Stimulated activated CD4-positive, alpha-beta T cell treated with anti-CD3 and anti-CD28 coated beads, TNF-alpha, amount 100 ng/mL, for 24 hours (primary cell): ENCODE measurements at places on chromosomes 4 and X.

DNA sequence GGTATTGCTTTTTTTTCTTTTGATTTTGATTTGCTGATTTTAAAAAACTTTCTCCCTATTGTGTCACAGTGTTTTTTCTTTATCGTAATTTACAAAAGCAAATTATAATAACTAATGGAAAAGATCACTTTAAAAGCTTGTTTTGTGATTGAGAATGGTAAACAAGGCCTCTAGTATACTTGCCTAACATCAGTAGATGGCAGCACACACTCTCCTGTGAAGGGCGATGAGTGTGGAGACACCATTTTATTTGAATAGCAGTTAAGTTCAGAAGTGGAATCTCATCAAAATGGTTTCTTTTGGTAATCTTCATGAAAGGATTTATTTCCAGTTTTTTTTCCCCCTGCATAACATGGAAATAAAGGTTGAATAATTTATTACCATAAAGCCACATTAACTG lies 72.3 kb downstream of the PAK3 start:
- DNase-seq: no peak

DNA sequence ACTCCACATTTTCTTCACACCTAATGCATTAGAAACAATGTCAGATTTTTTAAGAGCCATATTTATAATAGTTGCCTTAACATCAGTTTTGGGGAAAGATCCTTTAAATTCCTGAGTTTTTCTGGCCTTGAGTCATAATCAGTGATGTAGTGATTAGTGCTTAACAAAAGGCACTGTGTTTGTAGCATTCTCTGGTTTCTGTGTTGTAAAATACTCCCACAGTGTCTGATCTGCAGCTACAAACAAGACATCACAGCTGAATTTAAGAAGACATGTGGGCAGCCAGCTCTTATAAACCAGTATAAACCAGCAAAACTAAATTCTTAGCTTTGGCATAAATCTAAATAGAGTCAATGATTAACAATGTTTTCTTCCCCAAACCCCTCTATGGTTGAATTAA lies 233.8 kb downstream of the FSTL5 start:
- DNase-seq: no peak

- no peak for DNase-seq
Measured at GRCh38 chr4:40157436-40157835, 39.4 kb upstream of the RHOH start.

DNA sequence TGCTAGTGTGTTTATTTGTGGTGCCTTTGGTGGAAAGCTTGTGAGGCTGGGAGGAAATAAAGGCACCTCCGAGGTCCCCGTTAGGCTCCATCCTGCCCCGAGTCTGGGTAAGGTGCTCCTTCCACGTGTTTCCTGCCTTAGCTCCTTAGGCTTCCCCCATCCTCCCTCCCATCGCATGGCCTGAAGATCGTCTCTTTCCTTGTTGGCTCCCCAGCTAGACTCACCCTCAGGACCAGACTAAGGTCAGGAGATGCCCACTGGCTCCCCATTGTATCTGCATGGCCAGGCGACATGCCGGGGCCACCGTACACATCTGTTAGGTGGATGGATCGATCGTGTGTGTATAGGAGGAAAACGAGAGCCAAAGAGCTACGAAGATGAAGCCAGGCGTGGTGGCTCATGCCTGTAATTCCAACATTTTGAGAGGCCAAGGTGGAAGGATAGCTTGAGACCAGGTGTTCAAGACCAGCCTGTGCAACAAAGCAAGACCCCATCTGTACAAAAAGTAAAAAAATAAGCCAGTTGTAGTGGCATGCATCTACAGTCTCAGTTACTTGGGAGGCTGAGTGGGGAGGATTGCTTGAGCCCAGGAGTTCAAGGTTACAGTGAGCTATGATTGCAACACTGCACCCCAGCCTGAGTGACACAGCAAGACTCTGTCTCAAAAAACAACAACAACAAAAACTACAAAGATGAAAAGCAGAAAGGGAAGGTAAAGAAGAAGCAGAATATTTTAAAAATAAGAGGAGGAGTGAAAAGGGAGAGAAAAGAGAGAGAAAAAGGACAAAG lies 53.7 kb downstream of the SEPSECS start:
- DNase-seq: no peak

DNA sequence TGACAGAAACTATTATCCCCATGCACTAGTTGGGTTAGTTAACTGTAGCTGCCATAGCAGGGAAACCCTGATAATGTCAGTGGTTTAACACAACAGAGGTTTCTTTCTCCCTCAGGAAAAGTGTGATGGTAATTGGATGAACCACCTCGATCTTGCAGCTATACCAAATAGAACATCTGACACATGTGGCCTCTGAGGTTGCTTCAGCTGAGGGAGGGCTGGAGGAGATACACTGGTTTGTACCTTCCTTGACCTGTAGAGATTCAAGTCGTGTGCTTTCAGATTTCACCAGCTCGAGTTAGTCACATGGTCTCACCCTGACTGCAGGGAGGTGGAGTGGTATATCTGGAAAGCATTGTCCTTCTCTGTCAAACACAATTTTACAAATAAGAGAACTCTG lies 147.2 kb upstream of the SFRP2 start:
- DNase-seq: no peak

- no peak for DNase-seq
Measured at GRCh38 chr4:62806816-62807215, 1602.4 kb downstream of the TECRL start.

DNA sequence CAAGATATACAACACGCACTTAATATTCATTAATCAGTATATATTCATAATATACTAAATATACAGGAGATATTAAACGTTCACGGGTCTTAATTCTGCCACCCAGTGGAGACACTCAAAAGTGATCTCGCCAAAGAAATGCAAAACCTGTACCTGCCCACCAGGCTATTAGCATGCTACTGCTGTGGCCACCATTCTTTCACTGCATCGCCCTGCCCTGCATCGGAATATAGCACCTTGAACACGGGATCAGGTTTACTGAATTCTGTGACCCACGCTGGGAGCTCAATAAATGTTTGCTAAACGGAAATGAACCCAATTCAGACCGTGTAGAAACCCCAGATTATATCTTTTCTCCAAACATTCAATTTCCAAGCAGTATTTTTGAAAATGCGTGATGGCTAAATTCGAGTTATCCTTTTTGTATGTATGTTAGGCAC lies 840 bp upstream of the CLCN3 start:
- DNase-seq: no peak

GRCh38 chrX:152899874-152900719 lies 2.2 kb downstream of the ZNF185 start:
- no peak for DNase-seq

GRCh38 chr4:118752551-118752950 lies 67.4 kb downstream of the METTL14 start:
- DNase-seq: no peak

GRCh38 chr4:45453258-45453853 lies 670.5 kb downstream of the GABRG1 start:
- no peak for DNase-seq

DNA sequence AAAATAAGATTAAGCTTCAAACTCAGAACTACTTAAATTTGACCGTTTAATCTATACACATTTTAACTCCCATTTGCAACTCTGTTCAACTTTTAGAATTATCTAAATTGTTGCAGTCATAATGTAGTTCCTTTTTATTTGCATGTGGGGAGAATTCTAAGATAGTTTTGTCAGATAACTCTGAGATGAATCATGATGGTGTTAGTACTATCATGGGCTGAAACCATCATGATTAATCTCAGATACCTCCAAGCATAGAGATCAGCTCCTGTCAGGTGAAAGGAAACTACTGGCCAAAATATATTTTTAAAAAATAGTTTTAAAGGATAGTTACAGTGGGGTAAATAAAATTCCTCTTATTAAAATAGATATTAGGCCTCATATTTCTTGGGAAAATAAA lies 39.0 kb downstream of the FBXO8 start:
- no peak for DNase-seq

- DNase-seq: no peak
Measured at GRCh38 chr4:5890063-5890727, 2.7 kb downstream of the CRMP1 start.
